ENCODE measurements at places on chromosomes 5 and 9. TPM values are rescaled to one million over a fixed set of nuclear protein-coding genes. Genes with fewer than 3 reads are reported as not detected.

Gene ARID3C
- polyA plus RNA-seq = not detected

Gene ERAP2
- 2.7 TPM for polyA plus RNA-seq

Gene LHX3
- not detected for polyA plus RNA-seq

Gene ZDHHC11B
- polyA plus RNA-seq = not detected

Gene DOCK8
- 0.05 TPM for polyA plus RNA-seq
